ENCODE measurements at places on chromosomes 16 and 17. TPM values are rescaled to one million over a fixed set of nuclear protein-coding genes. Genes with fewer than 3 reads are reported as not detected.

- DNase-seq: no peak
Observed at GRCh38 chr16:15942931-15943690, 6.3 kb upstream of the ABCC1 start.

DNA sequence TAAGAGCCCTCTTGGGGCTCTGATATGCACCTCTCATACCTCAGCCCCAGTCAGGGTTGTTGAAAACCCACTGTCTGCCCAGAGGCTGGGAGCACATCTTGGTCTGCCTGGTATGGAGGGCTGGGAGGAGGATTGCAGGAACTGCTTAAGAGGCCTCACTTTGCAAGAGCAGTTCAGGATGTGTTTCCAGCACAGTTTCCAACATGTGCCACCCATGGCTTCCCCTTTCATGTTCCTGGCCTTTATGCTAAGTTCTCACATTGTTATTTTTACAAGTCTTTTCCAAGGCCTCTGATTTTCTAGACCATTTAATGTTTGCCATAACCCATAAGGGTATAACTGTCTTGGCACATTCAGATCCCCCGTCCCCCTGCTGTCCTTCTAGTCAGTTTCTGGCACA, 155.4 kb downstream of the WWOX start:
- DNase-seq: no peak

DNA sequence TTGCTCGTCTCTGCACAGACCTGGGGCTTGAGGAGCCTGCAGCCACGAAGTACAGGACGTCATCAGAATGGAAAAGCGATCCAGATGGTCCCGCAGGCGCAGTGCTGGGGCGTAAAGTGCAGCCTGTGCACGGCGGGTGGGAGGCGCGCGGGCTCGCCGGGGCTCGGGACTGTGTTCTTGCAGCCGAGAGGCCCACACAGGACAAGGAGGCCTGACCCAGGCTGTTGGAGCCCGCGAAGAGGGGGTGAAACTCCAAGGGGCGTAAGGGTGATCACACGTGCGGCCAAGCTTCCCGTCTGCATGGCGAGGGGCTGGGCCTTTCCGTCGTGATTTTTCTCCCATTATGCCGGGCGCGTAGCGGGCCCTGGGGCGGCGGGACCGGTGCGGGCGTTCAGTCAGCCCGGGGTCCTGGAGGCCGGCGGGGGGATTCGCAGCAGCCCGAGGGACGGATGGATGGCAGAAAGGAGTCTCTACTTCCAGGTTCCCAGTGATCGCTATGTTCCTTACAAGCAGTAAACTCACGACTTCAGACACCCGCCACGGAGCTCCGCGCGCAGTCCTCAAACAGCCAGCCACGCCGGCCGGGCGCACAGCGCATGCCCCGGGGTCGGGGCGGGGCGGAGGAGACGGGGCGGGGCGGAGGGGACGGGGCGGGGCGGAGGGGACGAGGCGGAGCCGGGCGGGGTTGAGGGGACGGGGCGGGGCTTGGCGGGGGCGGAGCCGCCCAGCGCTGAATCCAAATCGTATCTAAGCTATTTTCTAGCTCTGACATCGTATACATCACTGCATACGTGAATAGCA, 141.0 kb upstream of the KCNJ18 start:
- peak; percentile 89 for DNase-seq

- no peak for DNase-seq
Observed at GRCh38 chr16:31074814-31075183, 577 bp downstream of the ZNF646 start.

DNA sequence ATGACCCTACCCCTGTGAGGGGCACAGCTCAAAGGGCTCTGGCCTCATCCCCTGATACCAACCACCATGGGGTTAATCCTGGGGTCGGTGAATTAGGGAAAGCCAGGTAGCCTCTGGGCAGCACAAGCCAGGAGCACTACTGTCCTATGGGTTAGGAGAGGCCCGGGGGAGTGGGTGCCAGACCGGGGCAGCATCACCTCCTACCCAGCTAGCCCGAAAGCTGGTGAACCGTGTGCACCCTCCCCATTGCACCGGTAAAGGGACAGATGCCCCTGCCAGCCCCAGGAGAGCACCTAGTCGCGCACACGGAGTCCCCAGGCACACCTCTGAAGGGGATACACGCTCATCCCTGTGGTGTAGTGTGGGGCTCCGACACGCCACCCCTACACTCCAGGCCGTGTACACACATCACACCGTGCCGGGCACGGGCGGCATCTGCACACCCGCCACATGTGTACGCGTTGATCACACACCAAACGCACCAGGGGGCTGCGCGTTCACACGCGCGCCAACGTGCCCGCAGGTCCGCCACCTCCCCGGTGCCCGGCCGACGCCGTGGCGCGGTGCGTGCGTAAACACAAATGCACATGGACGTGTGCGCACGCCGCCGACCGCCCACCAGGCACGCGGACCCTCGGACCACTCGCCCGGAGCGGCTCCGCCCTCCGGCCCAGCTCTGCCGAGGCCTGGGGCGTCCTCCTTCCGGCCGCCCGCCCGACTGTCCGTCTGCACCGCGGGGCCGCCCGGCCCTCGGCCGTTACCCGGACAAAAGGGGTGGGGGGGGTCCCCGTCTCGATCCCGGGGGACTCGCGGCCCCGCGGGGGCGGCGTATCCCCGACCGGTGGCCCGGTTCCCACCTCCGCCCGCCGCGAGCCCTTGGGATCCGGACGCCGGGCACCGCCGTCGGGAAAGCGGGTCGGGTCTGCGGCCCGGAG, 785 bp downstream of the UBALD1 start:
- DNase-seq: no peak

Gene KRTAP4-4
- total RNA-seq: not detected

Gene XYLT1
- total RNA-seq: 28.9 TPM

Gene MEOX1
- 0.41 TPM for total RNA-seq

DNA sequence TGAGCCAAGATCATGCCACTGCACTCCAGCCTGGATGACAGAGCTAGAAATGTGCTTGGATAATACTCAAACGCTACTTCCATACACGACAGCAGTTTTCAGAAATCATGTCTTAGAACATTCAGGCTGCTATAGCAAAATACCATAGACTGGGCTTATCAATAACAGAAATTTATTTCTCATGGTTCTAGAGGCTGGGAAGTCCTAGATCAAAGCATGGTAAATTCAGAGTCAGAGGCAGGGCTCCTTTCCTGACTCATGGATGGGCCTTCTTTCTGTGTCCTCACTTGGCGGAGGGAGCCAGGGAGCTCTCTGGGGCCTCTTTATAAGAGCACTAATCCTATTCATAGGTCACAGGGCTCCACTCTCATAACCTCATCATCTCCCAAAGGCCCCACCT, 24.5 kb upstream of the HERPUD1 start:
- no peak for DNase-seq

Gene SLC52A1
- total RNA-seq: not detected

DNA sequence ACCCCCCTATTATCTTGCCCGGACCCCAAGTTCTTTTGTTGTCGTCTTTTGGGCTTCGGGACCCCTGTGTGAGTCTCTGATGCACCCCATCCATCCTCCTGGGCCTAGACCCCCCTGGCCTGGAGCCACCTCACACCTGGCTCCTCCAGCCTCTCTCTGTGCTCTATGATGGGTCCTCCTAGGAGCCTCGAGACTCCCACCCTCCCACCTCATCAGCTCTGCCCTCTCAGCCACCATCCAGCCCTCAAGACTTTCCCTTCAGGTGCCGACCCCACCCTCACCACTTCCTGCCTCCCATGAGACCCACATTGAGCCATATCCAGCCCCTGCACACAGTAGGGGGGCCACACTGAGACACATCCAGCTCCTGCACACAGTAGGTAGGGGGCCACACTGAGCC, 8.7 kb upstream of the ATP2A3 start:
- no peak for DNase-seq

Gene C17orf107
- 2.4 TPM for total RNA-seq

- DNase-seq: no peak
Observed at GRCh38 chr17:39729280-39729851, 966 bp downstream of the MIEN1 start.

All from frontal cortex (tissue), 4 donors.